Activated CD8-positive, alpha-beta memory T cell treated with anti-CD3 and anti-CD28 coated beads, Interleukin-2, amount 50 U/mL, for 48 hours (primary cell): ENCODE measurements at places on chromosomes 16 and 17.
A peak's percentile ranks its signal among the peaks of the same experiment; 100 is the strongest.

GRCh38 chr17:1192911-1193699, 13.3 kb upstream of the ABR start:
- no peak for DNase-seq

- no peak for DNase-seq
Measured at GRCh38 chr16:49484936-49485335, 111.3 kb downstream of the C16orf78 start.

GRCh38 chr16:69566240-69566980, 644 bp downstream of the NFAT5 start:
- peak; percentile 73 for DNase-seq

DNA sequence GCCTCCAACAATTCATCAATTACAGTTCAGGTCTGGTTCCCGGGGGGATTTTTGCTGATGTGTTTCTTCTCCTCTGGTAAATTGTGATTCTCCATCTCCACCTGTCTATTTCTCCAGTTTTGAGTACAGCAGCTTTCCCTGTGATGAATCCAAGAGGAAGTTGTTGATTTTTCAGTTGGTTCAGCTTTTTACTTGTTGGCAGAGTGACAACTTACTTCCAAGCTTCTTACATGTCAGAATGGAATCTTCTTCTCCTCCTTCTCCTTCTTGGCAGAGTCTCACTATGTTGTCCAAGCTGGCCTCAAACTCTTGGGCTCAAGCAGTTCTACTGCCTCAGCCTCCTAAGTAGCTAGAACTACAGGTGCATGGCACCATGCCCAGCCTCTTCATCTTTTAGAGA, 33.4 kb upstream of the TMEM92 start:
- DNase-seq = no peak

DNA sequence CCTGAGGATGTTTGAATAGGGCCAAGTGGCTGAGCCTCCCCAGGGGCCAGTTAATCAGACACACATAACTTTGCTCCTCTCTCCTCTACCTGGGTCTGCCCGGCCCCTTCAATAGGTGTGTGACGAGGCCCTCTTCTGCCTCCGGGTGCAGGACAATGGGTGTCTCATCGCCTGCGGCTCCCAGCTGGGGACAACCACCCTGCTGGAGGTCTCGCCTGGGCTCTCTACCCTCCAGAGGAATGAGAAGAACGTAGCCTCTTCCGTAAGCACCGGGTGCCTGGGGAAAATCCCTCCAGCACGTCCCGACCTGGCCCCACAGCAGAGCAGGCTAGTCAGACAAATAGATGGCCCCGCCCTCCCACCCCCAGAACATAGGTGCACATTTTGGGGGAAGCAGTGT, 16.1 kb upstream of the KIF19 start:
- DNase-seq = no peak
